ENCODE measurements at places on chromosomes 7 and 10.

GRCh38 chr10:127398140-127398970 is 150.8 kb upstream of the NPS start:
- no peak for DNase-seq

GRCh38 chr10:125662584-125662983 is 20.4 kb downstream of the TEX36 start:
- no peak for DNase-seq

DNA sequence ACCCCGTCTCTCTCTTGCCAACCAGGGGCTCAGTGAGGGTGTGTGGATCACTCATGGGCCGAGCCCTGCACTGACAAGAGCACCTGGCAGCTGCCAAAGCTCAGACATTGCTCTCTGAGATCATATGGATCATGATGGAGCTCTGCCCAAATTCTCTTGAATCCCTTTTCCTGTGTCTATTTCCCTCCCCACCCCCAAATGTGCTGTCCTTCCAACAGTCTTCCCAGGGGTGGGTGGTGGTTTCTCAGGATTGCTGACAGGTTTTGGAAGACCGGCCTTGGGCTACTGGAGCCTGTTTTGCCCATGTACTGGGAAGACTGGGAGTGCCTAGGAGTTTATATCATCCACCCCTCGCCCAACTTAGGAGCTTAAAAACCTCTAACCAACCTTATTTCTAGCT is 10.5 kb downstream of the ARHGAP22 start:
- DNase-seq, result no peak

DNA sequence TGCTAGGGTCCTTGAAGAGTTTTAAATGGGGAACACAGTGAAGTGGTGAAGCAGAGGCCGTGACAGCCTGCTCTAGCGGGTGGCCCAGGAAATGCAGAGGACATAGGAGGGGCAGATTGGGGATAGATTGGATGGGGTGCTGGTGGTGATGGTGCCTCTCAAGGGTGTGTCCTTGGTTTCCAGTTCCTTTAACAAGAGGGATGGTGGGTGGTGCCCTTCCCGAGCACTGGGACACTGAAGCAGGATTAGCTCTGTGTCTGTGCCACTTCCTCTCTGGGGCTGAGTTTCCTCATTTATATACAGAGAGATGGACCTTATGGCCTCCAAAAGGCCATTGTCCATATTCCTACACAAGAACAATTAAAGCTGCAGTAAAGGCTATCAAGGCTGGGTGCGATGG is 285.5 kb downstream of the TCF7L2 start:
- DNase-seq, result no peak

DNA sequence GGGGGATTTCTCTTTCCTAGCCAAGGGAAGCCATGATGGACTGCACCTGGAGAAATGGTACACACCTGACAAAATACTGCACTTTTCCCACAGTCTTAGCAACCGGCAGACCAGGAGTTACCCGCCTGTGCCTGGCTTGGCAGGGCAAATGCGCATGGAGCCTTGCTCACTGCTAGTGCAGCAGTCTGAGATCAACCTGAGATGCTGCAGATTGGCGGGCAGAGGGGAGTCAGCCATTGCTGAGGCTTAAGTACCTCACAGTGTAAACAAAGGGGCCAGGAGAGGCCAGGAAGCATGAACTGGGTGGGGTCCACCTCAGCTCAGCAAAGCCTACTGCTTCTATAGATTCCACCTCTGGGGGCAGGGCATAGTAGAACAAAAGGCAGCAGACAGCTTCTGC is 49.4 kb downstream of the OR13A1 start:
- DNase-seq, result no peak

DNA sequence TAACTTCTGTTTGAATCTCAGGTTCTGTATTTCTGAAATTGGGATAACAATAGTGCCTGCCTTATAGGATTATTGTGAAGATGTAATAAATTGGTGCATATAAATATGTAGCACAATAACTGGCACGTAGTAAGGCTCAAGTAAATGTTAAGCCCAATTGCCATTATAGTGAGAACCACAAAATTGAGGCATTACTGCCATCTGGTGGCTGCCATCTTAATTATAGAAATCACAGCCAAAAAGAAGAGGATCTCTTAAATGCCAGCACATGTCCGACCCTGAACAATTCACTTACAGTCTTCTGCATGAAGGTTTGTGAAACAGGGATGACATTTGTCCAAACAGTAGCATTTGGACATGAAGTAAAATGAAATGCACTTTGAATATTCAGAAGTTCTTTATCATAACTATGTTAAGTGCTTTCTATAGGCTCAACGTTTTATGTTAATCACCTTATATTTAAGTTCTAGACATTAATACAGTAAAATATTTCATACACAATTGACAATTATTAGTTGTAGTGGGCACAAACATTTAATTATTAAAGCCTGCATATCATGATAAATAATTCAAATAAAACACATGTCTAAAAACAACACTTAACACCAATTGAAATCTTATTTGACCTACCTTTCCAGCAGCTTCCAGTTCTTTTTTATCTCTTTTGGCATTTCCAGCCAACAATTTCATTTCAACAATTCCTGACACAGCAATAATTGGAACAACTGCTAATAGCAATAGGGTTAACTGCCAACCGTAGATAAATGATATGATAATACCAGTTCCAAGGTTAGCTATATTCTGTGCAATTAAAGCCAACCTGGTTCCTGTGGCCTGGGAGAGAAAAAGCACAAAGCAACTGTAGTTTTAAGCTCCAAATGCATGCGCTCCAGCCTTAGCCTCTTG is 58.5 kb downstream of the ABCB4 start:
- peak; percentile 48 for DNase-seq
